ENCODE measurements at places on chromosomes 11 and 22.
A peak's percentile ranks its signal among the peaks of the same experiment; 100 is the strongest.

DNA sequence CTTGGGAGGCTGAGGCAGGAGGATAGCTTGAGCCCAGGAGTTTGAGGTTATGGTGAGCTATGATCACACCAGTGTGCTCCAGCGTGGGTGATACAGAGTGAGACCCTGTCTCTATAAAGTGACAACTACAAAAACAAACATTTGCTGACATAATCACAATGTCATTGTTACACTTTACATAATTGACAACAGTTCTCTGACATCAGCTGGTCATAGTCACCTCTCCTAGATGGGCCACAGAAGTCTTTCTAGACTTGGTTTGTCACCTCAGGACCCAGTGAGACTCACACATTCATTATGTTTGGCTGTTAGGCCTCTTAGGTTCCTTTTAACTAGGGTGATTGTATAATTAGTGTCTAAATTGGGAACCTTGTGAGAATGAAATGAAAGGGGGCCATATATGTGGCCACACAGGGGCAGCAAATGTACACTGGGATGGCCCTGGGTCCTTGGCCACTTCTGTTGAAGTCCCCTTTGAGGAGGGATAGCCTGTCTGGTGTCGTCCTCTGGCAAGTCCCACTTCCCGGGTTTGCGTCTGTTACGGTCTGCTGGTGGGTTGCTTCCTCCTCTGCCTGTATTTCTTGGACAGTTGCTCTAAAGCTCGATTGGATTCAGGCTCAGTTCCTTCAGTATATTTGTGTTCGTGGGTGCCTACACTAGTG lies 5.8 kb upstream of the PPIL2 start:
- no peak for DNase-seq

DNA sequence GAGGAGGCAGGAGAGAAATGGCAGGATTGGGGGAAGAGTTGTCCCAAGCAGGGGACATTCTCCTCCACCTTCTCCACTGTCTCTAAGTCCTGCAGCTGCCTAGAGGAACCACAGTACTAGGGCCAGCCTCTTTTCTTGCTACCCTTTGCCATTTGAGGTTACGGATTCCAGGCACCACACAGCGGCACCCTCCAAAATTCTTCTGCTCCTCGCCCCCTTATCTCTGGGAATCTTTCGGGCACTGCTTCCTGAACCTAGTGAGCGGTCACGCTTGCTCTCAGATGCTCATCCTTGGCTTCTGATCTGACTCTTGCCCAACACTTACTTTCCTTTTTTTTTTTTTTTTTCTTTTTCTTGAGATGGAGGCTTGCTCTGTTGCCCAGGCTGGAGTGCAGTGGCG lies 26.6 kb upstream of the XBP1 start:
- no peak for DNase-seq

GRCh38 chr22:39136317-39136716 lies 16.2 kb downstream of the CBX7 start:
- DNase-seq = no peak

DNA sequence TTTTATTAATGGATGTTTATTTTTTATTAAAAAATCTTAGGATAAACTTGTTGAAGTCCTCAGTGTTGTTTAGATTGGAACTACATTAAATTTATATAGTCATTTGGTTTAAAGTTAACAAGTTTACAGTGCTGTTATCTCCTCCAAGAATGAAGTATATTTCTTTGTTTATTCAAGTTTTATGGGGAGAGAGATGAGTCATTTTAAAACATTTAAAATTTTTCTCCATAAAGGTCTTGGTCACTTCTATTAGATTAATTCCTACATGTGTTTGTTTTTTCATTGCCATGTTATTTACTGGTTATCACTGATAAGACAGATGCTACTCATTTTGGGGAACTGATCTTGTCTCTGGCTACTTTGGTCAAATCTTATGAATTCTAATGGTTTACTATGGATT lies 429.6 kb downstream of the METTL15 start:
- DNase-seq = no peak

DNA sequence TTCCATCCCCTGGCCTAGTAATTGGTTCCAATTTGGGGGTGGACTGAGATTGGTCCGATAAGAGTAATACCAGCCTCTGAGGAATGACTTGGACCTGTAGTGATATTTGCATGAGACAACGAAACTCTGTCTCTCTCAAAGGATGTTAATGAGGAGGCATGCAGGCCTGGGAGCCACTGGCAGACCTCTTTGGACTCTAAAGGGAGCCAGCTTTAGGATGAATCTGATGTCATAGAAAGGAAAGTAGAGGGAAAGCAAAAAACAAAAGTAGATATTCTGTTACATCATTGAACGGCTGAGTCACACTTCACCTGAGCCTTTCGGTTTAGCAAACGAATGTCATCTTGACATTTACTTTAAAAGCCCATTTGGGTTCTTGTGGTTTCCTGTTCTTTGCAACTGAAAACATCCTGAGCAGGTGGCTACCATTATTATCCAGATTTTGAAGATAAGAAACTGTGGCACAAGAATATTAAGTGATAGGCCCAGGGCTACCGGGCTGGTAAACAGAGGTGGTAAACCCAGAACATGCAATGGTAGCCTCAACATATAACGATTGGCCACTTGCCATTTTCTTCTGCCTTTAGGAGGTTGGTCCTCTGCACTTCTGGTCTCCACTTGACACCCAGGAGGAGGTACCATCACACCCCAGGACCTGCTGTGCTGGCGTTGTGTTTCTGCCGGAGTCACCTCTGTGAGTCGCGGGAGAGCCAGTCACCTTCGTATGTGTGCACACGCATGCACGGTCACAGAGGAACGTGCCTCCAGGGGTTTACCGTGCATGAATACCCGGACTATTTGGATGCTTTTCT lies 42.7 kb downstream of the RTL6 start:
- peak; percentile 89 for DNase-seq

GRCh38 chr22:46011627-46012181 lies 34.7 kb upstream of the WNT7B start:
- DNase-seq = no peak

Data from CD4-positive, alpha-beta T cell treated with Interleukin-4 for 4 hours (primary cell).